Stimulated activated CD8-positive, alpha-beta memory T cell treated with anti-CD3 and anti-CD28 coated beads, Interleukin-12 subunit alpha, Interleukin-12 subunit beta, amount 100 ng/mL, for 4 hours (primary cell): ENCODE measurements at places on chromosomes 6 and 20.

GRCh38 chr6:17276766-17277165 is 4.4 kb upstream of the RBM24 start:
- DNase-seq = no peak

DNA sequence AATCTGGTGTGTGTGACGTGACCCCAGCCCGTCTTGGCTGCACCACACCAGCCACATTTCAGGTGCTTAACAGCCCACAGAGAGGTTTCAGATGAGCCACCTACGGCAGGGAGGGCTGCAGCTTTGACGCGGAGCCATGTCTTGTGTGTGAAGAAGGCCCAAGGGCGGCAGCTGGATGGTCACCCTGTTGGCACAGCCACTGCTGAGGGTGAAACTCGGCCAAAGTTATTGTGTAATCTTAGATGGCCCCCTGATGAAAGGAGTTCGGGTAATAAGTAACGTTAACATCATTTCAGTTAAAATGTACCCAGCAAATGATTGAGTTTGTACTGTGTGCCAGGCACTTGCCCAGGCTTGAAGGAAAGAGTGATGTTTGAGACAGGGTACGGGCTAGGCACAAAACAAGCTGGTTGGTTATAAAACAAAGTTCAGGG is 97.2 kb downstream of the SSR1 start:
- DNase-seq = no peak

DNA sequence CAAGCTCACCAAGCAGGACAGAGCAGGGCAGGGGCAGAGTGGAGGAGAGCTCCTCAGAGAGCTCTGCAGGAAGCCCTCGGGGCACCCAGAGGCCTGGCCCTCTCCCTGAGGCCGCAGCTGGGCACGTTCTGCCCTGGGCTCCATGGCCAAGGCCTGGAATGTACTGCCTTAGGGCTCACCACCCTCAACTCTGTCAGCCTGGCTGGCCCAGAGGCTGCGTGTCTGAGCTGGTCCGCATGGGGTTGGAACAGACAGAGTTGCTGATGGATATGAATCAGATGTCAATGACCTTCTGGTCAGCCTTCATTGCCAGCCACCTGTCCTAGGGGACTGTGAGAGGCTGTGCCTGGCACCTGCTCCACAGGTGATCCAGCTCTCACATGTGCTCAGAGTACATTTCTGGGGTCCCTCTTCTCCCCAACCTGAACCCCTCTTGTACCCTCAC is 33.2 kb upstream of the PCMTD2 start:
- no peak for DNase-seq

- DNase-seq = no peak
Observed at GRCh38 chr6:137496368-137496767, 2.2 kb upstream of the OLIG3 start.

DNA sequence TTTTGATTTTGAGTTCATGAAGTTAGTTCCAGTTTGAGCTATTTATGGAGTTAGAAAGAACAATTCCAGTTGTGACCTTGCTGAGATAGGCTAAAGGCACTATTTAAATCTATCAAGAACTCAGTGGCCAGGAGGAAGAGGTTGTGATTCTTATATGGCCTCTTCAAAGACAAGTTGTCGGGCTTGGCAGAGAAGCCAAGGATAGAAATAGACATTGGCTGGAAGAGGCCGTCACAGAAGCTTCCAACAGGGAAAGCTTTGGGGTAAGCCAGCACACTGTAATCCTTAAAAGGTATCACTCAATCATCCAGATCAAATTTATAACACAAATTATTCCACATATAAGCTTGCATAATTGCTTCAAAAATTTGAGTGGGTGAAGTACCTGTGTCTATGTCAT is 286.1 kb downstream of the SYNE1 start:
- no peak for DNase-seq

DNA sequence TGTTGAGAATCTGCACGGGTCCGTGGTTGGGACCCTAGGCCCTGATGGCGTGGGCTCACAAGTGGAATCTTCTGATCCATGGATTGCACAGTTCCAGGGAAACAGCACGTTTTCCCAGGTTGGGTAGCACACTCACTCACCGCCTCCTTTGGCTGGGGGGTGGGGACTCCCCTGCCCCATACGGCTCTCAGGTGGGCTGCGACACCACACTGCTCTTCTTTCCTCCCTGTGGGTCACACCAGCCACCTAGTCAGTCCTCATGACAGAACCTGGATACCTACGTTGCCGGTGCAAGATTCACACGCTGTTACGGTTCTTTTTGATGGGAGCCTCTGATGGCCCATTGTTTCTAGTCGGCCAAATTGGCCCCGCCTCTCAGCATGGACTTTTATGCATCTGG is 312.0 kb downstream of the MMUT start:
- no peak for DNase-seq

DNA sequence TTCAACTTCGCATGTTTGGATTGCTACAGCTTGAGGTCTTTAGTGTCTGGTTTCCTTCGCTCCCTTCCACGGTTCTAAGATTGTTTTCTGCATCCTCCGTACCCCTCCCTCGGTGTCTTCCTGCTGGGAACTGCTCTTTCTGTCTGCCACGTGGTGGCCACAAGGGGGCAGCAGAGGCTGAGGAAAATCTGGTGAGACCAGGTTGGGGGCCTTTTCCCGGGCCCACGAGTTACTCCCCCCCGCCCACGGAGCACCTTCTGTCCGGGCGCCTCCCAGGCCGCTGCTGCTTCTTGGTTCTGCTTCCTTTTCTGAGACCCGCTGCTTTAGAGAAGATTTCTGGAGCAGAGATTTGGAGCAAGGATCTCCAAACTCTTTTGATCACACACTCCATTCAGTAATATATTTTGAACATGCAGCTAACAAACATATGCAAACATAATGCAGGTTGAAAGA is 21.1 kb upstream of the NOTCH4 start:
- peak; percentile 41 for DNase-seq

GRCh38 chr20:22449188-22449973 is 135.0 kb downstream of the FOXA2 start:
- no peak for DNase-seq
